ENCODE measurements at places on chromosomes 6 and 20.

DNA sequence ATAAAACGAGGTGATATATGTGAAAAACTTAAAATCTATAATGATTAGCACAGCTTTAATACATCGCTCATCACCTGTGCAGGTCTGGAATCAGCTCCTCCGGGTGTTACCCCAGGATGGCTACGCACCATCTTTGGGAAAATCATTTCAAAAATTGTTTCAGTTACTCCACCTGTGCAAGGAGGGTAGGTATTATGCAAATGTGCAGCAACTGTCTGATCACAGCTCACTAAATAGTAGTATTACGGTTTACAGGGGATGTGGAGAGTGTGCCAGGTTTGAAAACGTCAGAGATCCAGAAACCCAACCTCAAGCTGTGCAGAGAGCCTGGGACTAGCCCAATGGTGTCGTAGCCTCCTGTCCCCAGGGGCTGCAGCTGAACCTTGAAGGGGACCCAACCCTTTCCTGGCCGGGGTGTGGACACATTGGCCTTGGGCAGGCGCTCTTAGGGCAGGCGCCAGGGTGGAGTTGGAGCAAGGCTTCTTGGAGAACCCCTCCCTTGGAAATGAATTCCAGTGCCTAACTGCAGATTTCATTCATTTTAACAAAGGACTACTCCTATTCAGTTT is 24.2 kb upstream of the SGK1 start:
- no peak for DNase-seq

- DNase-seq, result no peak
Measured at GRCh38 chr6:21887231-21888185, 294.0 kb downstream of the SOX4 start.

GRCh38 chr20:36847009-36847709 is 28.8 kb upstream of the TLDC2 start:
- no peak for DNase-seq

GRCh38 chr6:39182604-39183003 is 46.7 kb downstream of the KCNK5 start:
- DNase-seq, result no peak

GRCh38 chr6:15602154-15602553 is 60.7 kb downstream of the DTNBP1 start:
- DNase-seq, result no peak

DNA sequence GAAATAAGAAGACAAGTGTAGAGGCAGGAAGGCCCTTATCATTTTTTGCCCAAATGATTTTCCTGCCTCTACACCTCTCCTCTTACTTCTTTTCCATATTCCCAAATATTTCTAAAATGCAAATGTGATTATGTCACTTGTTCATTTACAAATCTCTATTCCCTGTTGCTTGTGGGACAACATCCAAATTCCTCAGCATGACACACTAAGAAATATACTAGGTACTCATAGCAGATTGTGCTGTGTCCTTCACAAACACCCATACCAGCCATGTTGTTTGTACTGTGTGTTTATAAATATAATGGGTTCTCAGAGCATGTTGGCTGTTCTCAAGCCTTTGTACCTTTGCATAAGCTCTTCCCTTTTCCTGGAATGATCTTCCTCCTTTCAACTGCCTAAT is 17.7 kb upstream of the FYN start:
- DNase-seq, result no peak
